ENCODE measurements at places on chromosomes 5 and 9.
A peak's percentile ranks its signal among the peaks of the same experiment; 100 is the strongest.

- DNase-seq: no peak
Observed at GRCh38 chr5:132459983-132460838, 30.4 kb downstream of the IRF1 start.

DNA sequence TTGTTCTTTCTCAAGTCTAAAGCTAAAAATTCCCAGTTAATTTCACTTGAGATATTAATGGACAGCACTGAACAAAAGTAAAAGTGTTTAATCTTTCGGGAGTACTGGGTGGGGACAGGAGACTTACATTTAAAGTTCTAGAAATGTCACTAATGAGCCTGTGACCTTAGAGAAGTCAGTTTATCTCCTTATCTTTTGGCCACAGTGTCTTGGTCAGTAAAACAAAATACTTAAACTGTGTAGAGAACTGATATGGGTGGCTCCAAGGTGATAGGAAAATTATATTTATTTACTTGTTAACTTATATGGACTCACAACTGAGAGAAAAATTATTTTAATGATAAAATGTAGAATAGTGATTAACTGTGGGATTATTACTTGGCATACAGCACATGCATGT, 8.9 kb downstream of the IPO11 start:
- DNase-seq: no peak

GRCh38 chr9:13805546-13805945, 508.4 kb downstream of the NFIB start:
- DNase-seq: no peak

- no peak for DNase-seq
Observed at GRCh38 chr9:80204054-80204453, 632.3 kb downstream of the TLE4 start.

GRCh38 chr5:158194561-158194976, 335.6 kb upstream of the CLINT1 start:
- no peak for DNase-seq

DNA sequence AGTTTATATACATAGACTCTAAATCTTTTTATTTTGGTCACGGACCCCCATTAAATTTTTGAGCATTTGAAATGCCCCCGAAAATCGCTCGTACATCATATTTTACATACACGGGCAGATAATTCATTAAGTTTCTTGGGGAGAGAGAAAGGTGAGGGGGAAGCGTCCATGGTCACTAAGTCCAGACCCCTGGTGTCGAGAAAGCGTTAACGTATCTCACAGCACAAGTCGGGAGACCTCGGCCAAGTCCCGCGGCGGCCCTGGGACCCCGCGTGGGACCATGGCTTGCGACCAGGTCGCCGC, 794 bp downstream of the PTBP3 start:
- no peak for DNase-seq

DNA sequence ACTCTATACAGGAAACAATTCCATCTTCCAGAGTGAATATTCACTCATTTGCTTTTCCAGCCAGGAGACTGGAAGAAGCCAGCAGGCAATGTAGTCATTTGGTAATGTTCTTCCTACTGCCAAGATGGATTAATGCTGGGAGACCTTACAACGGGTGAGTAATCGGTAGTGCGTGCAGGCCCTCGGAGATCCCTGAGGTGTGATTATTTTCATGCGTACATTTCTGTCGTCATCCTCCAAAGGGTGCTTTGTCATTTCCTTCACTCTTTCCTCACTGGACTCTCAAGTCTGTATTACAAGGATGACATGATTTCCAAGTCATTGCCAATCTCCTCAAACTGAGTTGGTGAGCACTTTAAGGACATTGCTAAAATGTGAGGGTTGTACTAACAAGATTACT, 263.5 kb downstream of the CWC27 start:
- no peak for DNase-seq

GRCh38 chr5:1882337-1883119, at the start of gene IRX4:
IRX4 (minus strand) TSS chr5:1882925; CDS start chr5:1882647, 278 bp downstream.
- DNase-seq: no peak

DNA sequence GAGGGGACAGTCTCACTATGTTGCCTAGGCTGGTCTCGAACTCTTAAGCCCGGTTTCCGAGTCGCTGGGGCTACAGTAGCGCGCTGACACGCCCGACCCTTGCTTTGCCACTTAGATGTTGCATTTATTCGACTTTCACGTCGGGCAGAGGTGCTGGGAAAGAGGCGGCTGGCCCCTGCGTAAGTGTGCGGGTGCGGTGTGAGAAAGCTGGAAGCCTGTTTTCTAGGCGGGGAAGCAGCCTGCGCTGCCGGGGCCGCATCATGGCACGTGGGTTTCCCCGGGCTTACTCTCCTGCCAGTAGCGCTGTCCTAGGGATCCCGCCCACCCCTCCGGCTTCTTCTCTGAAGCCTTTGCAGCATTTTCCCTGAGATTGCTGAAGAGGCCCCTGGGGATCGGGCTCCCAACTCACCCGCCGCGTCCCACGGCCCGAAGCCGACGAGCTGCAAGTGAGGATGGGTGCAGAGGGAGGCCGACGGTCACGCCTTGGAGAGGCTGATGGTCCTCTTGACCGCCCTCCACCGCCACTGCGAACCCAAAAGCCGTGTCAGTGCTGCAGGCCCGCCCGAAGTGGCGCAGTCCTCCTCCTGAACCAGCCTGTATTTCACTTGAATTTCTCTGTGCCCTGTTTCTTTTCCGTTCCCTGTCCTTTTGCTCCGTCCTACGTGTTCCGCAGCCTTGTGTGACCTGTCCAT, 5.8 kb upstream of the TRIM41 start:
- peak; percentile 53 for DNase-seq

DNA sequence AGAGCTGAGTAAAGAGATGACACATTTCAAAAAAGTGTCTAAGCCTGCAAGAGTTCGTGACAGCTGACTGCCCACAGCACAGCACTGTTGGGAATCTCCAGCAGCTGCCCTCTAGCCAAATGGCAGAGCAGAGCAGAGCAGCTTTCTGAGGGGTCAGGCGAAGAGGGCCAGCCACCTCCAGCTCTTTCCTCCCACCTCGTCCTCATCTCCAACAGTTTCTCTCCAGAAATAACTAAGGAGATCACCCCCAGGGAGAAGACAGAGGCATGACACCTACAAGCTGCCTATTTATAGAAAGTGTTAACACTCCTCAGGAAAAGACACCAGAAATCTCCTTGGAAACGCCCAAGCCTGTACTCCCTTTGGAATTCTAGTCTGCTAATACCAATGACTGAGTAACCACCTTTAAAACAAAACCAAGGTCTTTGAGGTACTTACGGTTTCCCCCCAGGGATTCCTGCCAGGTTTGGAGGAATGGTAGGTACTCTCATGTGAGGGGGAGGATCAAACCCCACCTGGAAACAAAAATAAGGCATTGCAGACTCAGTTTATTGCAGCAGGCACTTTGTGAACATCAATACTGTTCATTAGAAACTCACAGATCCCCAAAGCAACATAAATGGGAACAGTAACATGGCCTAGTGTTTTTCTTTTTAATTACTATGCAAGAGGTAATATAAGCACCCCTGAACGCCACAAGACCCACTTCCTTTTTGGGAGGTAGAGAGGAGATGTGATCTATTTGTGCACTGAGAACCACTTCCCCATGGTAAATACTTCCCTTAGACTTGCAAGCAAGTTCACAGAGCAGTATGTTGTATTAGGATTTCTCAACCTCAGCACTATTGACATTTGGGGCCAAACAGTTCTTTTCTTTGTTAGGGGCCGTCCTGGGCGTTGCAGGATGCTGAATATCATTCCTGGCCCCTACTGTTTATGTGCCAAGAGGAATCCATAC, 79.3 kb downstream of the TLE1 start:
- no peak for DNase-seq

DNA sequence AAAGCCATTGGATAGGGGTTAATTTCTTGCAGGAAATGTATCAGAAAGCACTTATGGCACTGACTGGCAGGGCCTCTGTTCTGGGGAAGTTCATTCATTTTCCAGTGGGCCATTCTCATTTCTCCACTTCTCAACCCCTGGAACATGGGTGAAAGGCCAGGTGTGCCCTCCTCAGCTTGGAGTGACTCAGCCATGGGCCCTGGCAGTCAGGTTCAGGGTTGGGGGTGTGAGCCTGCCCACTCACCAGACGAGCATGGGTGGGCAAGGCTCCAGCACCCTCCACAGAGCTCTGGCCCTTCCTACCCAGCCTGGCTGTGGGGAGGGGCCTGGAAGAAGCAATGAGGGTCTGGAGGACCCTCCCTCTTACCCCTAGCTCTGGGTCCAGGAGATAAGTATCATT, 174.4 kb downstream of the HSPA4 start:
- no peak for DNase-seq

GRCh38 chr5:15914638-15915037, 265.0 kb downstream of the MARCHF11 start:
- no peak for DNase-seq

Measured in stimulated activated CD4-positive, alpha-beta T cell treated with anti-CD3 and anti-CD28 coated beads, Interleukin-12 subunit alpha, Interleukin-12 subunit beta, amount 100 ng/mL, for 48 hours (primary cell).